ENCODE measurements at places on chromosomes 13 and 19.

DNA sequence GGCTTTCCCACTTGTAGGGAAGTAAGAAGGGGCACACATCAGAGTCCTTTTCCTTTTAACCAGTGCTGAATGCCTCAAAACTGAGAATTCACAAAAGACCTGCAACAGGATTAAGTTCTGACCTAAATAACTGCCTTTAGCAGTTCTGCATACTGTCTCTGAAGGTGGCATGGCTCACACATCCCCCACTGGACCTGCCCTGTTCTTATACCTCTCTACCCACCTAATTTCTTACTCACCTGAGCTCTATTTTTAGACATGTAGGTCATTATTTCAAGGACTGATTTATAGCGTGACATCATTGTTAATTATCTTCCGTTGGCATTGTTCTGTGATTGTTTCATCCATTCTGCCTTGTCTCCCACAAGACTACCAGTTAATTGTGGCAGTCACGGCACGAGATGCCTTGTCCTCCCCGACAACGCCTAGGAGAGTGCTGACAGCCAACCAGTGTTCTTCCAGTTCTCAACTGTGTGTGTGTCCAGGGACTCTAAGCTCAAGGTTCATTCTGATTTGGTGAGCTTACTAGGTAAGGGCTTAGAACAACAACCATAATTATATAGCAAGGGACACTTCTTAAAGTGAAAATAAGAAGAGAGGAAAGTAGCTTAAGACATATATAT lies 27.1 kb upstream of the UBL3 start:
- DNase-seq = no peak

- no peak for DNase-seq
These were observed at the start of gene SCGB2B2 for GRCh38 chr19:34676697-34677385. TSS of gene SCGB2B2 (minus strand) at chr19:34677159. CDS start at chr19:34594563, 82,596 bp downstream.

- no peak for DNase-seq
These were observed 7.2 kb downstream of the AXL start for GRCh38 chr19:41226053-41226873.

GRCh38 chr13:76094645-76095044 lies 458.5 kb downstream of the LMO7 start:
- no peak for DNase-seq

DNA sequence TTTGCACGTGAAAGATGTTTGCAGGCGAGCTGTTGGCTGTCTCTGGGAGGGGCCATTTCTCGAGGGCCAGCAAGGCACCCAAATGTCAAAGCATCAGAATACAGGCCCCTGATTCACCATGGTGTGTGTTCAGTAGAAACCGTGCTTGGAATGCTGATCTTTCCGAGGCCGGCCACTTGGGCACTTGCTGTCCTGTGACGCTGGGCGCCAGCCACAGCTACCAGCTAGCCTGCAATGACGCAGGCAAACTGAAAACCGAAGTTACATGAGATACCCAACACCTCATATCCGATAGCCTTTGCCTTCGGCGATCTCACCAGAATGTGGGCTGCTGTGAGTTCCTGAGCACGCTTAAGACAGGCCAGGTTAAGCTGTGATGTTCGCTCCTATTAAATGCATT lies 12.0 kb downstream of the THOP1 start:
- DNase-seq = no peak

GRCh38 chr19:5881543-5882299 lies 11.4 kb upstream of the FUT5 start:
- DNase-seq = no peak

DNA sequence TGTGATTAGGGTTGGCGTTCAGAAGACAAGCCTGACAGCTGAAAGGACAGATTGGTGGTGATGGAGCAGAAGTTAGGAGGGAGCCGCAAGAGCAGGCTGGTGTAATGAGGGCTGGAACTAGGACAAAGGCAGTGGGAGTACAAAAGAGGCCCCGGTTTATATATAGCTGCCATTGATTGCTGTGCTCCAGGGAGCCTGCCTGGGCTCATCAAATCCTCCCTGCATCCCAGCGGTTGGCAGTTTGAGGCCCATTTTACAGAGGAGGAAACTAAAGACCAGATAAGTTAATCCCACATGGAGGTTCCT lies 123.7 kb downstream of the CACNA1A start:
- no peak for DNase-seq

DNA sequence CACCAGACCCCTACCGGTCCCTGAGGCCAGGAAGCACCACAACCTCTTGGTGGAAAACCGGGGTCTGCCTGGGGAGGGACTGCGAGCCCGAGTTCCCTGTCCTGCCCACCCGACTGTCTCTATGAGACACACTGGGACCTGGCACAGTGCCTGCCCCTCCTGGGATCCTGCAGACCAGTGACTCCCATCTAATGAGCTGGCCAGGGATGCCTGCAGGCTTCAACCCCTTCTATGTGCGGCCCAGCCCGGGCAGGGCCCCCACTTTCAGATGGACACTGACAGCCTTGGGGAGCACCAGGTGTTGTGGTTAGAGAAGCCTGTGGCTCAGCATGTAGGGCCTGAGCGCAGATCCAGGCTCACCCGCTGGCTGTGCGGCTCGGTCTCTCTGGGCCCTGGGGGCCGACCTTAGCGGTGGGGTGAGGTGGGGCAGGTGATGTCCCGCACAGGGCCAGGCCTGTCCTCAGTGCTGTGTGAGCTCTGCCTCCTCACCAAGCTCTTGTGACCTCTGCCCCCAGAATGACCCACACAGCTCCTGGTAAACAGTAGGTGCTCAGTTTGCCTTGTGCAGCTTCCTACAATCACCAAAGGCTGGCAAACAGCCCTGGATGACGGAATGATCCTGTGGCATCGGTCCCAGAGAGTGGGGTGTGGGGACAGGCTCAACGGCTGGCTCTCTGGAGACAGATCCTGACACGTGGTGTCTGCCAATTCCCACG lies 17.9 kb upstream of the CACTIN start:
- DNase-seq = no peak

- DNase-seq = no peak
These were observed 248.5 kb downstream of the KCTD12 start for GRCh38 chr13:76637641-76638141.

- no peak for DNase-seq
These were observed 97.1 kb downstream of the CYSLTR2 start for GRCh38 chr13:48750588-48751383.

DNA sequence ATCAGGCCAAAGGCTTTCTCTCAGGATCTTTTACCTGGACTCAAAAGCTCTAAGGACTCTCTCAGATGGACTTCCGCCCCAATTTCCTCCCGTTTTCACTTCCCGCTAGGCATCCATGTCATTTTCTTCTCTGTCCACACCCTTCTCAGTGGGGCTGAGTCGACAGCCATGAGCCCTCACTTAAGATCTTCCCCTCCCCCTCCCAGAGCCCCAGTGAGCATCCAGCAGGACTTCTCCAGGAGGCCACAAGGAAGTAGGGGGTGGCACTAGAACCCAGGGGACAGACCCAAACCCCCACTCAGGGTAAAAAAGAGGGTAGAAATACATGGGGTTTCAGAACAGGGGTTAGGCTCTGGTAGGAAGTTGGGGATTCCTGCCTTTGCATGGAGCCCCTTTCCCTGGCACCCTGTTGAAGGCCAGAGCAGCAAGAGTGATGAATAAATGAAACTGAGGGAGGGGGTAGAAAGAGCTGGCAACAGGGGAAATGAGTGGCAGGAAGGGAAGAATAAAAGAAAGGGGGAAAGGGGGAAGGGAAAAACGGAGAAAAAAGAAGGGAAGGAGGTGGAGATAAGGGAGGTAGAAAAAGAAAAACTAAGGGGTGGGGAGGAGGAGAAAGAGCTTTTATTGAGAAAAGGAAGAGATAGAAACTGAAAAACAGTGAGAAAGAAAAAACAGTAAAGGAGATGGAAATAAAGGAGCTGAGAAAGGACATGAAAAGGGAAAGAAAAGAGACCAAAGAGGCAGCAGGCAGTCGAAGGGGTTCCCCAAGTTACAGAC lies 42.3 kb downstream of the DEDD2 start:
- DNase-seq = no peak

GRCh38 chr19:39377373-39378362 lies 13.2 kb downstream of the PAF1 start:
- no peak for DNase-seq

GRCh38 chr19:55156202-55157063 lies 1.1 kb downstream of the TNNI3 start:
- DNase-seq = no peak

- DNase-seq = no peak
These were observed 228.1 kb downstream of the FGF9 start for GRCh38 chr13:21898945-21899344.

- no peak for DNase-seq
These were observed 222.8 kb downstream of the PCDH20 start for GRCh38 chr13:61192826-61193225.

DNA sequence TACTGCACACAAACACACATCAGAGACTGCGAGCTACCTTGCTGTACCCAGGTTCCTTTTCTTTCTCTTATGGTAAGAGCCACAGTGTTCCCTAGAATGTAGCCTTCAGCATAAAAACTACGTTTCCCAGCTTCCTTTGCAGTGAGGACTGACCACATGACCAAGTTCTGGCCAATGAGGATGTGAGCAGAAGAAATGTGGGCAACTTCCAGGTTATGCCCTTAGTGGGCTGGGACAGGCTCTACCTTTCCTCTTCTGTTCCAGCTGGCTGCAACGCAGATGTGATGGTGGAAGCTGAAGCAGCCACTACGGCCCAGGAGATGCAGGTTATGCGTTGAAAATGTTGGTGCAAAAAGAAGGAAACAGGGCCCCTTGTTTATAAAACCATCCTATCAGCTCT lies 27.5 kb downstream of the VRK3 start:
- peak; percentile 23 for DNase-seq

GRCh38 chr19:57615346-57615745 lies 1.3 kb downstream of the ZNF134 start:
- DNase-seq = no peak

- no peak for DNase-seq
These were observed 14.7 kb downstream of the NLRP9 start for GRCh38 chr19:55723491-55723890.

- DNase-seq = no peak
These were observed 76.6 kb downstream of the STOML3 start for GRCh38 chr13:38914070-38914469.

GRCh38 chr19:15194938-15195337 lies 5.9 kb downstream of the NOTCH3 start:
- DNase-seq = no peak

DNA sequence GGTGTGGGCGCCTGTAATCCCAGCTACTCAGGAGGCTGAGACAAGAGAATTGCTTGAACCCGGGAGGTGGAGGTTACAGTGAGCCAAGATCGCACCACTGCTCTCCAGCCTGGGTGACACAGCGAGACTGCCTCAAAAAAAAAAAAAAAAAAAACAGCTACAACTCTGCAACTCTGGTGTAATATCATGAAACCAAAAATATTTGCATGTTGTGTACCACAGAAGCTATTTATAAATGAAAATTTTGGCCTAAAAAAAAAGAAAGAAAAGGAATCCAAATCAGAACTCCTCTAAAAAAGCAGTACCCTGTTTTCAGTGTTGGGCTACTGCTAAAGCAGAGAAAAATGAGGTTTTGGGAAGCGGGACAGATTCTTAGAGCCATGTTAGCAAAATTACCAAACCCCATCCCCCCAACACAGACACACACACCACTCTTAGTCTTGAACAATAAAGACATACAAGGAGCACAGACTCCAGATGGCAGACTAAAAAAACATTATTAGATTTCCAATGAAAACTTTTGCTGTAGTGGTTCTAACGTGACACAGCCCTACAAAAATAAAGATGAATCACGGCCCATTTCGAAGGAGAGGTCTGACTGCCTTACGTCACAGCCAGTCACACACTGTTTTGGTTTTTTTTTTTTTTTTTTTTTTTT lies 51.5 kb downstream of the INSR start:
- no peak for DNase-seq

DNA sequence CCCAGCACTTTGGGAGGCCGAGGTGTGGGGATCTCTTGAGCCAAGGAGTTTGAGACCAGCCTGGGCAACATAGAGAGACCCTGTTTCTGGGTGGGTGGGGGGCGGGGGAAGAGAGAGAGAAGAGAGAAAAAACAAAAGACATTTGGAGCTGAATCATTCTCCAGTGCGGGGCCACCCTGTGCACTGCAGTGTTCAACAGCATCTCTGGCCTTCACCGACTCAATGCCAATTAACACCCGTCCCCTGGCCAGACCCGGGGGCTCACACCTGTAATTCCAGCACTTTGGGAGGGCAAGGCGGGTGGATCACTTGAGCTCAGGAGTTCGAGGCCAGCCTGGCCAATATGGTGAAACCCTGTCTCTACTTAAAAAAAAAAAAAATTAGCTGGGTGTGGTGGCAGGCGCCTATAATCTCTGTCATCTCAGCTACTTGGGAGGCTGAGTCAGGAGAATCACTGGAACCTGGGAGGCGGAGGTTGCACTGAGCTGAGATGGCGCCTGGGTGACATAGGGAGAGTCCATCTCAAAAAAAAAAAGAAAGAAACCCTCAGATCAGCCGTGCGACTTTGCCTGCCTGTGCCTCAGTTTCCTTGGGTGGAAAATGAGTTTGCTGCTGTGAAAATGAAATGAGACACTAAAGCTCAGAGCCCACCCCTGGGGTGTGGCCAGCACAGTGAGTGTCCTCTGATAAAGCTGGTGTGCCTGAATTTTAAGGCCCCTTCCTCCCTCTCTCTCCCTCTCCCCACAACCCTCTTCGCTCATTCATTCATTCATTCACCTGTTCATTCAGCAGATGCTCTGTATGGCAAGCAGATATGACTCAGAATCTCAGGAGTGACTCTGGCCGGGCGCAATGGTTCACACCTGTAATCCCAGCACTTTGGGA lies 6.4 kb downstream of the KLF2 start:
- no peak for DNase-seq

DNA sequence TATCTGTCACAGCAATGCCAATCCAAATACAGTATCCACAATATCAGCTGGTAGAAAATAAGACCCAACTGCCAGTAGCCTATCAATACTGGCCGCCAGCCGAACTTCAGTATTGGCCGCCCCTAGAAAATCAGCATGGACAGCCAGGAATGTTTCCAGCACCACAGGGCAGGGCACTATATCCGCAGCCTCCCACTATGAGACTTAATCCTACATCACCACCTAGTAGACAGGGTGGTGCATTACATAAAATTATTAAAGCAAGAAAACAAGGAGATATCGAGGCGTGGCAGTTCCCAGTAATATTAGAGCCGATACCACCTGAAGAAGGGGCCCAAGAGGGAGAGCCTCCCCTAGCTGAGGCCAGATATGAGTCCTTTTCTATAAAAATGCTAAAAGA lies 111.3 kb downstream of the ZNF486 start:
- DNase-seq = no peak

GRCh38 chr13:77536358-77536757 lies 852 bp downstream of the SCEL start:
- DNase-seq = no peak

- DNase-seq = no peak
These were observed at the start of gene DOCK6 for GRCh38 chr19:11261971-11262839. TSS of gene DOCK6 (minus strand) at chr19:11262524. CDS start at chr19:11262440, 84 bp downstream.

GRCh38 chr19:2003874-2004273 lies 11.6 kb downstream of the BTBD2 start:
- DNase-seq = no peak

- DNase-seq = no peak
These were observed 66.9 kb downstream of the CYSLTR2 start for GRCh38 chr13:48720621-48721020.
